NCI-H187 treated with DMSO at 0.1 percent for 48 hours (cell line): ENCODE measurements at places on chromosomes 3 and 15.
A peak's percentile ranks its signal among the peaks of the same experiment; 100 is the strongest.

DNA sequence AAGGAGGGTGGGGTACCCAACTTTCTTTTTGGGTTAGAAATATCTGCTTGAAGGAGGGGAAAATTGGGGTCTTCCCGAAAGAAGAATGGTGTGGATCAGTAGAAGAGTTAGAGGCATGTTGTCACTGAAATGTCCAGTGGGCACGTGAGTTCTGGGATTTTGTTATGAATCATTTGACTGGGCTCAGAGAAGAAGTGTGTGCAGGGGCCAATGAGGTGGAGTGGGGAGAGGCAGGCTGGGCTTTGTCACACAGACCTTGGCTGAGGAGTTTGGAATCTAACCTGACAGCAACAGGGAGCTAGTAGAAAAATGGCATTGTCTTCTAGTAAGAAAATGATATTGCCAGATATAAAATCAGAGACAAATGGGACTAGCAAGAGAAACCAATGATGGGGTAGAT is 436.8 kb downstream of the MFSD1 start:
- DNase-seq: no peak

- DNase-seq: no peak
Measured at GRCh38 chr15:35958021-35958420, 412.1 kb upstream of the DPH6 start.

DNA sequence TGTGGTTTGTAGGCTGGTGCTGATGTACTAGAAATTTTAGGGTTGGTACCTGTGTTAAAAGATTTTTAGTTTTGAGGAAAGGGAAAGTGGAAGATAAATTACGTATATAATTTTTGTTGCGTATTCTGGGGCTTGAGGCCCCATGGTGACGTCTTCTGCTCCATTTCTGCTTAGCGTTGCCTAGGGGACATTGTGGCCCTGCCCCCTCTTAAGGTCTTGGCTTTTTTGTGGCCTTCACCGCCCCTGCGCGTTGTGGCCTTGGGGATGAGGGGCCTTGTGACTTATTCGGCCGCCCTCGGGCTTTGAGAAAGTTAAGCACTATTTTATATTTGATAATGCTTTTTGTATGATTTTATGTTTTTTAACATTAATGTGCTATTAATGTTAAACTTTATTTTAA is 182.0 kb downstream of the KLF13 start:
- no peak for DNase-seq

DNA sequence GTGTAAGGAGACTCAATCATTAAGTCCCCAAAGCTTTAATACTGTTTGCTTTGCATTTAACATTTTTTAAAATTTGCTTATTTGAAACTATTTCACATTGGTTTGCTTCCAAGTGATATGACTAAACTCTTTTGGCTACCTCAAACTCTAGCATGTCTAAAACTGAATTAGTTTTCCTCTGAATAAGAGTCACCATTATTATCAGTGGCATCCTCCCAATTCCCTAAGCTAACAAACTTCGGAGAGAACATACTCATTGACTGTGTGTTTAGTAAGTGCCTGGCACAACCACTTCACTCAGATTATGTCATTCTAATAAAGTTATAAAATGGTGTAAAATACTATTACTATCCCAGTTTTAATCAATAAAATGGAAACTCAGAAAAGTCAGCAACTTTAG is 21.9 kb downstream of the ATOSA start:
- no peak for DNase-seq

DNA sequence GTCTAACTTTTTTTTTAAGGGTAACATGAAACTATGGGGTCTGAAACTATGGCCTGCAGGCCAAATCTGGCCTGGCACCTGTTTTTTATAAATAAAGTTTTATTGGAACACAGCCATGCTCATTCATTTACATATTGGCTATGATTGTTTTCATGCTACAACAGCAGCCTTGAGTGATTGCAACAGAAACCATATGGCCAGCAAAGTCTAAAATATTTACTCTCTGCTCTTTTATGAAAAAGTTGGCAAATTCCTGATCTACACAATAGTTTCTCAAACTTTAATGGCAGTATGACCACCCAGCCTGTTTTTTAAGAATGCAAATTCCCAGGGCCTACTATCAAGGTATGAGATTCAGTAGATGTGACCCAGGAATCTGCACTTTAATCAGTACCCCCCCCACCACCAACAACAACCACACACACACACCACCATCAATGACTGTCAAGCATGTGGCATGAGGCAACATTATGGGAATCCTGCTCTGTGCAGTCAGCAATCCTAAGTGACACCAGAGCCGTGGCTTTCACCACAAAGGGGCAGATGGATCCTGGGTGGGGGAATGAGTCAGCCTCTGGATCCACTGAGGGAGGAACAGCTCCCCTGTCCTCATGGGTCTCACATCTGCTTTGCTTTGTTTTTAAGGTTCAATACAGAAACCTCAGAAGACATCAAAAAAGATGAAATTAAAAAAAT is 142.8 kb downstream of the NTRK3 start:
- no peak for DNase-seq

- no peak for DNase-seq
Measured at GRCh38 chr3:52373676-52374075, 57.6 kb downstream of the DNAH1 start.

GRCh38 chr15:83475551-83475950 is 28.4 kb downstream of the SH3GL3 start:
- no peak for DNase-seq

- DNase-seq: no peak
Measured at GRCh38 chr3:188104050-188104449, 49.9 kb upstream of the LPP start.

DNA sequence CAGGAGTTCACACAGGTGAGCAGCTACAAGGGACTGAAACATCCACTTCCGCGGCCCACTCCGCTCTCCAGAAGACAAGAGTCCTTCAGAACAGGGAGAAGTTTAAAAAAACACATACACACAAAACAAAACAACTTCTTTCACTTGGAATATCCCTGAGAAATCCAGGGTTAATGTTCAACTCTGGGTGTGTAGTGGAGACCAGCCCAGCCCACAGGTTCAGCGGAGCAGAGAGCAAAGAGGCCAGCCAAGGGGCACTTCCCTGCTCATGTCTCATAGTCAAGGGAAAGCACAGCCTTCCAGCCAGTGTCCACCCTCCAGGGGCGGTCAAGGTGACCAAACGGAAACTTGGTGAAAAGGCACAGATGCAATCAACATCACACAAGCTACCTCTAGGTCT is 41.6 kb downstream of the WNT5A start:
- no peak for DNase-seq

- no peak for DNase-seq
Measured at GRCh38 chr15:28105224-28105791, 6.2 kb upstream of the OCA2 start.

DNA sequence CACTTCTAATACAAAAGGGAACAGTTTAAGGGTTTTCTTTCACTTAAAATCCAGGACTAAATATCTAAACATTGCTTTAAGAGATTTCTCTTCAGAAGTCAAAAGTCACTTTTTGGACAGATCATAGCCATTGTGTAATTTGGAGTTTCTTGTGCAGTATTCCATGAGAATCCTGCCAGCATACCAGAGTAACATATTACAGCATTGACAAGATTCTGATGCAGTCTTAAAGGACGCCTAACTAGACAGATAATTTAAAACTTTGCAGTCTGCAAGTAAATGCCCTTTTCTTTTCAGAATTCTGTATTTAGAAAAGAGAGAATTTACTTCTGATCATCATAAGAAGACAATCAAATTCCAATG is 17.5 kb upstream of the IGSF10 start:
- no peak for DNase-seq

DNA sequence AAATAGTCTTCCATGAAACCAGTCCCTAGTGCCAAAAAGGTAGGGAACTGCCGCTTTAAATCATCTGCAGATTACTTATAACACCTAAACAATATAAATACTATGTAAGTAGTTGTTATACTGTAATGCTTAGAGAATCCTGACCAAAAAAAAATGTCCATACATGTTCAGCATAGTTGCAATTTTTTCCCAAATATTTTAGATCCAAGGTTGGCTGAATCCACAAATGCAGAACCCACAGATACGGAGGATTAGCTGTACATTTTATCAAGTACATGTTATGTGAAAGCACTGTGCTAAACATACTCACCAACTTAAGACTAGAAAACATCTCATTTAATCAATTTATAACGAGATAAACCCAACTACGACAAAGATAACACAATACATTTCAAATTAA is 9.3 kb downstream of the MSL2 start:
- DNase-seq: no peak

GRCh38 chr15:29568840-29569532 is 253.3 kb downstream of the TJP1 start:
- DNase-seq: no peak

DNA sequence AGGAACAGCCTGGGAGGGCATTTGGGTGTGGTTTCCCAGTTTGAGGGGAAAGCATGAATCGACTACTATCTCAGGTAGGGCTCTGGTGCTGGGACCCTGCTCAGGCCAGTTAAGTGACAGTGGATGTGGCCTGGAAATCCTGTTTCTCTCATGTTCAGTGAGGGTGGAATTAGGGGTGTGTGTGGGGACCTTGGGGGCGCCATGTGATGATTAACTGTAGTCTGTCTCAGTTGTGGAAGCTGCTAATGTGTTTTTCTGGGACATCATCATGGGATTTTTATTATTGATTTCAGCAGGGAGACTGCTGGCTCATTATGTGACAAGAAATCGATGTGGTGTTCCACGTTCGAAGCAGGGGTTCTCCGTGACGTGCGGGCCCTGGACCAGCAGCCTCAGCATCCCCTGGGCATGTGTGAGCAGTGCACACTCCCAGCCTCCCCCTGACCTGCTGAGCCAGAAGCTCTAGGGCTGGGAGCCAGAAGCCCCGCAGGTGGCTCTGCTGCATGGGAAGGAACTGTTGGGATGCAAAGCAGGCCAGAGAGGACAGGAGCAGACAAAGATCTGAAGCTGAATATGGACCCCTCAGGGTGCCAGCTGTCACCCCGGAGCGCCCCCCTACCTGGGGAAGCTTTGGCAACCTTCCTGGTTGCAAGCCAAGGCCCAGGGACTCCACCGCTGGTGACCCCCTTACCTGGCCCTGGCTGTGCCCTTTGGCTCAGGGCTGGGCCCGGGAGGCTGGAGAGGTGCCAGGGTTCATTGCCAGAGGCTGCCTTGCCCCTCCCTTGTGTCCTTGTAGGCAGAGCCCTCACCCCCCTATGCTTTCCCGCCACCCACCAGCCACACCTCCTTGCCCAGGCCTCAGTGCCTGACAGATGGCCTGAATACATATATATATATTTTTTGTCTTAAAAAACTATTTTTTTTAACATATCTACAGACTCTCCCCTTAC is 149.8 kb downstream of the APBA2 start:
- DNase-seq: no peak

- DNase-seq: no peak
Measured at GRCh38 chr3:46163556-46164041, 44.5 kb downstream of the CCR1 start.

DNA sequence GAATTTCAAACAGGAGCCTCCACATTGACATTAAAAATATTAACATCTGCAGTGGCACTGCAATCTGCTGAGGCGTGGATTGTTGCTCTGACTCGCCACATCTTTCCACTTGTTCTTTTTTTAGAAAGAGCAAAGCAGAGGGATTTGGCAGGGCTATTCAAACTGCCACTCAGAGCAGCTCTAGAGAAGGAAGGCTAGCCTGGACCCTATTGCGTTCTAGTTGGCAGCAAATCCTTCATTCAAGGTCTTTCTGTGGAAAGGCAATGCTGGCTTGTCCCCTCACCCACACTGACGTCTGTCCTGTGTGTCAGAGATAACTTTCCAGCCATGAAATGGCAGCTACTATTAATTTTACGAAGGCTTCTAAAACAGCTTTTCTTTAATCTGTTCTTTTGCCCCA is 483.2 kb upstream of the SGO1 start:
- DNase-seq: no peak

DNA sequence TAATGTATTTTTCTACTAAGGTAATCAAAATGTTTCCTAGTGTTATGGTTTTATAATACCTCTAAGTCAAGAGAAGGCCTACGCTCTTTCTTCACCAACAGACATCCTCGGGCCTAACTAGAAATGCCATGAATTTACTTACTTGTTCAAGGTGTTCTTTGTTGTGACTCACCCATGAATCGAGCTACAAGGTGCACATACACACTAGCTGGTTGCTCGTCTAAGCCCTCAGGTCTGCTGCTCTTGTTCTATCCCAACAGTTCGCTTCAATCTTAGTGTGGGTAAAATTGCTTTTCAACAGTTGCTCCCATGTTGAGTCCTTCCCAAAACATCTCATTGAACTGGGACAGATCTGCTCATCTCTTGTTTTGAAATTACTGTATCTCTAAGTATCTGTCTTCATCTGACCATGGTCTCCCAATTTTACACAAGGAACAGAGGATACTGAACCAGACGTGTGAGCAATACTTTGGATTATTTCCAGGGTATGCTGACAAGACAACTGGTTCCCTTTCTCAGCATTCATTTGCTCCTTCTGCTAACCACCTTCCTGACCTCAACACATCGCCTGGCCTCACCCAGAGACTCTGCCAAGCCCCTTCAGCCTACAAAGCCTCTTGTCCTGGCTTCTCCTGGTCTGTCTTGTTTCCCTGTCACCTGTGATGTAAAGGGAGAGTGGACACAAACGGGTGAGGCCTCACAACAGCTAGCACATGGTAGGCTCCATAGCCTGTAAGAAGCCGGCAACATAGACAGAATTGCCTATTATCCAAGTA is 84.2 kb downstream of the NEDD4 start:
- no peak for DNase-seq

- DNase-seq: no peak
Measured at GRCh38 chr3:11335056-11335608, 62.9 kb downstream of the ATG7 start.

DNA sequence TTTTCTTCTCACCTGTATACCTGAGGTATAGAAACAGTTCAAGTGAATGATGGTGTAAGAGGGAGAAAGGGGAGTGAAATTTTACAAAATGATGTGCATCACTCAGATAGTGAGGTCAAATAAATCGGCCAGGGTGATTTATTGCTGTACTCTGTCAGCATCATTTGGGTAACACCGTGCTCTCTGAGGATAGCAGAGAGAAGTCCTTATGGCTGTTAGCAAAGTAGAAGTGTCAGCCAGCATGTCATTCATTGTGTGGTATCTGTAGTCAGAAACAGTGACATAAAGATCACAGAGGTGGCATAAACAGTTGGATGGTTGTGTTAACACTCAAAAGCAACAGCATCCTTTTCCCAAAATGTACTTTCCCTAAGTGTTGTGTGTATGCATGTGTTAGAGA is 53.4 kb downstream of the PSMD6 start:
- DNase-seq: no peak

DNA sequence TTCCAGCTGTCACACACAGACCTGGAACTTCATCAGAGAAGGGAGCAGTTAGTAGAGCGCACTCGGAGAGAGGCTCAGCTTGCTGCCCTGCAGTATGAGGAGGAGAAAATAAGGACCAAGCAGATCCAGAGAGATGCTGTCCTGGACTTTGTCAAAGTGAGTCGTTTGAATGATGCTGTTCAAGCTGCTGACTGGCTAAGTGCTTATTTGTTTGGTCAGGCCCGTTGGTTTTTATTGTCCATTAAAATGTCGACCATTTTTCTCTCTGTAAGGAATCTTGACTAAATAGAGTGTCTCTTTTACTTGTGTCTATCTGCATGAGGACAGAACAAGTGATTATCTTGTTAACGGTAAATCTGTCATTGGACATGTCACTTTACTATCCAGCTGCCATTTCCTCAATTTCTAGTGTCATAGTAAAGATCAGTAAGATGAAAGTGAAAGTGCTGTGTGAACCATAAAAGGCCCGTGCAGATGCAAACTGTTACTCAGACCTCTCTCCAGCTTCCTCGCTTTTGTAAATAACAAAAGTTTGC is 56.9 kb downstream of the LRCH3 start:
- DNase-seq: peak; percentile 80
